ENCODE measurements at places on chromosomes 4 and X. TPM values are rescaled to one million over a fixed set of nuclear protein-coding genes. Genes with fewer than 3 reads are reported as not detected.

- no peak for DNase-seq
Measured at GRCh38 chr4:25131926-25132325, 28.3 kb downstream of the SEPSECS start.

The CTAG2 gene
- not detected for total RNA-seq

- no peak for DNase-seq
Measured at GRCh38 chrX:154661170-154661569, 7.8 kb upstream of the CTAG2 start.

GRCh38 chrX:109643687-109644086 is 18.7 kb upstream of the KCNE5 start:
- DNase-seq: no peak

- DNase-seq: no peak
Measured at GRCh38 chr4:25343671-25344070, 31.1 kb downstream of the ZCCHC4 start.

DNA sequence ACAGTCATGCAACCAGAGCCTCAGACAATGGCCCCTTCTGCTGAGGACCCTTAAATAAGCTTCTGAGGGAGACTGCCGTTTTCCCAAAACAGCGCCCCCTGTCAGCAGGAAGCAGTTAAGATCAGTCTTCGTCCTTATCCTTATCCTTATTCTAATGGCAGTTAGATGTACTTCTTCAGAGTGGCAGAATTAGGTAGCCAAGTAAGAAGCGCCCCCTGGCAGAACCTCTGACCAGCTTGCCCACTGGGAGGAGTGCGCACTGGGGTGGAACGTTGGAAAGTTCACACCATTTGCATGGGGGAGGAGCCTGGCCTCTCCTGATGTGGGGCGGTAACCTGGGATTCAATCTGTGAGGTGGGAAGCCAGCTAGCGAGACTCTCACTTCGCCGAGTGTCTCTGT is 133.6 kb upstream of the QRFPR start:
- DNase-seq: no peak

GRCh38 chr4:73780834-73781233 is 40.5 kb downstream of the CXCL8 start:
- no peak for DNase-seq

DNA sequence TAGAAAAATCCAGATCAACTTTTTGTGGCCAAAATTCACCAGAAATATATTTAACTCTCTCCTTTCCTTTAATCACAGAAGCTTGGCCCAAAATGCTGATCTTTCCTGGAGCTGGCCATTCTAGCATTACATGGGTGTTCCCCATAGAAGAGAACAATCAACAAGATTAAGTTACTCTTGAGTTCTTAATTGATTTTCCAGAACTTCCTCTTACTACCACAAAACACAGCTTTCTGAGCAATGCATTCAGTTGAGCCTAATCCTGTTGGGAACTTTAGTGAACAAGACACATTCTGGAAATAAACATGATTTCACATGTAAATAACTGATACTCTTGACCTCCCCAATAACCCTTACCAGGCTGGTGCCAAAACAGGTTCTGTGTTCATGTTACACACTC is 45.4 kb upstream of the STIM2 start:
- no peak for DNase-seq

- no peak for DNase-seq
Measured at GRCh38 chrX:40323977-40324376, 226.2 kb upstream of the BCOR start.

GRCh38 chr4:173834151-173834550 is 304.1 kb upstream of the HAND2 start:
- no peak for DNase-seq

The IL21 gene
- not detected for total RNA-seq

The ARHGAP6 gene
- 1.7 TPM for total RNA-seq

- no peak for DNase-seq
Measured at GRCh38 chrX:9829308-9830267, 43.4 kb downstream of the SHROOM2 start.

The PARM1 gene
- total RNA-seq: 0.06 TPM

DNA sequence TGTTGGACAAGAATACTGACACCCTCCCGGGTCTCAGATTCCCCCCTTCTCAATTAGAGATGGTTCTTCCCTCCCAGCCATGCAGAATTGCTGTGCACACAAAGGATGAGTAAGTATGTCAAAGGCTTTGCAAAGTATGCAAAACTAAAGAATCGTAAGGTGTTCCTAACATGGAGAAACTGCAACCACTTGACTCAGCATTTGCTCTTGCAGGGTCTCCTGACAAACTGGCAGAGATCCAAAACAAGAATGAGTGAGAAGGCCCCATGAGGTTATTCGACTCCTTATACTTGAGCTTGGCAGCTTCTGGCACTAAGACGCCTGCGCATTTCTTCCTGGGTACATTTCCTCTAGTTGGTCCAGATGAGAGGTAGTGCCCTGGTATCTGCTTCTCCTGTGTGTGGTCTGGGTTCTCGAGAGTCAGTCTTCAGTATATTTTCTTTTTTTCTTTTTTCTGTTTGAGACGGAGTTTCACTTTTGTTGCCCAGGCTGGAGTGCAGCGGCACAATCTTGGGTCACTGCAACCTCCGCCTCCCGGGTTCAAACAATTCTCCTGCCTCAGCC is 8.2 kb downstream of the FAM184B start:
- no peak for DNase-seq

The CFAP47 gene
- total RNA-seq: not detected

DNA sequence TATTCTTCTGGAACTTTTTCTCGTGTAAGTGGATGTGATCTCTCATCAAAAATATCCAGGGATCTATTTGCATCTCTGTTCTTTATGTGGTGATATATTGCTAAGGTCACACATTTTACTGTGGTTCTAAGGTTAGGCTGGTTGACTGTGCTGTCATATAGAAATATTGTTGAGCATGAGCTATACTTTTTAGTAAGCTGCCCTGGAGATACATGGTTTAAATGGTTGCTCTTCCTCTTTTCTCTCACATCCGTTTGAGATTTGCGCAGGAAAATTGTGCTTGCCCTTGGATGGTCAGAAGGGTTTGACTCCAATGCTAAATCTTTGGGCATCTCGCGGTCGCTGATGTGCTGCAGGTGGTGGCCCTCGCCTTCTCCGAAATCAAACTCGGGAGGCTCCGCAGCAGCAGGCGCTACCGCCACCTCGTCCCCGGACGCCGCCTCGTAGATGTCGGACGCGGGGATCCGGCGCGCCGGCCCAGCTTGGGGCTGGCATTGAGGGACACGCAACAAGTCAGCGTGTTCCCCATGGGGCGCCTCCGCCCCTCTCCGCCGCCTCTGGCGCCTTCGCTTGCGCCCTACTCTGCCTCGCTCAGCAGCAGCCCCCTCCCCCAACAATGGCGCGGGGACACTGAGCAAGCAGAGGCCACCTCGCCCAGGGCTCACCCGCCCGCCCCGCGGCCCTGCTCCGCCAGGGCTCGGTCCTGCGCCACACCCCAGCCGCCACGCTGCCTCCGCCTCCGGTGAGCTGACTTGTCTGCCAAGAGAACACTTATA is 154.5 kb downstream of the MSN start:
- no peak for DNase-seq

The ARHGAP36 gene
- total RNA-seq: not detected

- DNase-seq: no peak
Measured at GRCh38 chr4:119032921-119033685, 102.5 kb upstream of the MYOZ2 start.

- DNase-seq: no peak
Measured at GRCh38 chrX:11406109-11406765, 113.0 kb downstream of the AMELX start.

GRCh38 chr4:83558059-83558653 is 22.2 kb downstream of the GPAT3 start:
- DNase-seq: no peak

DNA sequence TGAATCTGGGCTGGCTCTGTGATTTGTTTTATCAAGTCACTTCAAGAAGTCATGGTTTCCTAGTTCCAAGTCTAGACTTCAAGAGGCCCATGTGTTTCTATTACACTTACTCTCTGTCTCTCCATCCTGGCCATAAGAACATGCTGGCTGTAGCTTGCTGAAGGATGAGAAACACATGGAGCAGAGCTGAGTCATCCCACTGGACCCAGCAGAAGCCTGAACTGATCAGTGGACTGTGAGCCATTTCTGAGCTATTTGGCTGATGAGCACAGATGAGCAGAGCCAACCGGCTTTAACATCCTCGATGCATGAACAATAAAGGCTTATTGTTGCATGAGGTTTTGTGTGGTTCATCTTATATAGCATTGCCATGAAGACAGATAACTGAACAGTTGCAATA is 290.6 kb upstream of the BOD1L1 start:
- DNase-seq: no peak

The SCOC gene
- total RNA-seq: 45.7 TPM

GRCh38 chr4:119690871-119691270 is 62.3 kb upstream of the PDE5A start:
- DNase-seq: no peak

DNA sequence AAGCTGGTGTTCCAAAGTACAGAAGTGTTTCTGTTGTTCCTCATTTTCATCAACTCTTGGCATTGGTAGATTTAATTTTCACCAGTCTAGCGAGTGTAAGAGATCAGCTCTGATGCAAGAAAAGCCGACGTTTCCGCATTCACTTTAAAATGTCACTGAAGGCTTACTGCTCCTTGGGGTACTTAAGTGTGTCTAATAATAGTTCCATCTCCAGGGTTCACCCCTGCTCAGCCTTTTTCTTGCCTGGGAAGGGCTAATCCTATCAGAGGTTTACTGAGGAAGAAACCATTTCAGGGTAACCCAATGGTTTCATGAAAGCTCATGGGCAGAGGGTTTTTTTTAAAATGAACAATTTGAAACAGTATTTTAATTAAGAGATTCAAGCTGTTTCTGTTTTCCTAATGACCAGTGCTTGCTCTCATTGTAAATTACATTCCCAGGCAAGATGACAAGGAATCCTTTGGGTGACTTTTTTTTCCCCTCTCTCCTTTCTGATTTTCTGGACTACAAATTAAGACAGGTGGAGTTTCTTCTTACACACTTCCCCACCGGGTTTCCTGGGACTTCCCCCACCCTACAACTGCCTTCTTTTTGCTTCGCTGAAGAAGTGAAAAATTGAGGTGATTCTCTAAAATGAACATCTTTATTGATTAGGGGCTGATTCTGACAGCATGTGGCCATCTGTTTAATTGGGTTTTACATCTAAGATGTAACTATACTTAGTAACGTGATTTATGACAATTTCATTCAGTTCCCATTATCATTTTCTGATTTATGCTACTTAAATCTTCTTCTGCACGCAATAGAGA is 78.7 kb upstream of the CBLL2 start:
- no peak for DNase-seq

The PRKG2 gene
- 0.82 TPM for total RNA-seq

The MAGEA12 gene
- not detected for total RNA-seq

The BMPR1B gene
- total RNA-seq: 0.24 TPM

DNA sequence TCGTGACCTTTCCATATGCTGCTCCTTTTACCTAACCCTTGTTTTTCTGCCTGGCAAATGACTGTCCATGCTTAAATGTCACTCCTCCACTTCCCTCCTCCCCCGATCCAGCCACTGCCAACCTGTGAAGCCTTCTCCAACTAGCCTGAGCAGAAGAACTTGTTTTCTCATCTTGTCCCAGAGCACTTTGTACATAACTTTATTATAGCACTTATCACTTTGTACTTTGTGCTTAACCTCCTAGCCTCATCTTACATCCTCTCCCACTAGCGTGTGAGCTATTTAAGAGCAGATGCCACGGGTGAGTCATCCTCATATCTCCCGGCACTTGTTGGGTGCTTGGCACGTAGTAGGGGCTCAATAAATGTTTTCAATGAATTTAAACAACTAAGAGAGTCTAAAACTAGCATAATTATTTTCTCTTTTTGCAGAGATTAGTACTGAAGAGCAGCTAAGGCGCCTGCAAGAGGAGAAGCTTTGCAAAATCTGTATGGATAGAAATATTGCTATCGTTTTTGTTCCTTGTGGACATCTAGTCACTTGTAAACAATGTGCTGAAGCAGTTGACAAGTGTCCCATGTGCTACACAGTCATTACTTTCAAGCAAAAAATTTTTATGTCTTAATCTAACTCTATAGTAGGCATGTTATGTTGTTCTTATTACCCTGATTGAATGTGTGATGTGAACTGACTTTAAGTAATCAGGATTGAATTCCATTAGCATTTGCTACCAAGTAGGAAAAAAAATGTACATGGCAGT is 46.9 kb downstream of the XIAP start:
- DNase-seq: no peak

The EDNRA gene
- 26.1 TPM for total RNA-seq

DNA sequence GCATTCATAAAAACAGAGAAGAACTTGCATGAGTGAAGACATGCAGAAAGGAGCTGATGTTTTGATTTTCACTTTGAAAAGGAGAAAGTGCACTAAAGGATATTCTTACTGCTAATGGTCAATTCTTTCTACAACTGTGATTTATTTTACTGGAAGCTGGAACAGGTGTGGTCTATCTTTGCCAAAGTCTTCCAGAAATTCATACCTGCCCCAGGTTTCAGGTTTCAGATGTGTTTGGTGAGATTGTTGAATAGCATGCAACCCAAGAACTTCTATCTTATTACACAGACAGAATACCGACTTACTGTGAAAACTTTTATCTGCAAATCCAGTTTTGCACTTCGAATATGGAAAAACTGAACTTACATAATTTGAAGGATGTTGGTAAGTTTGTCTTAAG is 388.3 kb downstream of the PDGFC start:
- DNase-seq: no peak

GRCh38 chr4:182343453-182343852 is 100.3 kb downstream of the TENM3 start:
- DNase-seq: no peak

The TMPRSS11A gene
- total RNA-seq: not detected

DNA sequence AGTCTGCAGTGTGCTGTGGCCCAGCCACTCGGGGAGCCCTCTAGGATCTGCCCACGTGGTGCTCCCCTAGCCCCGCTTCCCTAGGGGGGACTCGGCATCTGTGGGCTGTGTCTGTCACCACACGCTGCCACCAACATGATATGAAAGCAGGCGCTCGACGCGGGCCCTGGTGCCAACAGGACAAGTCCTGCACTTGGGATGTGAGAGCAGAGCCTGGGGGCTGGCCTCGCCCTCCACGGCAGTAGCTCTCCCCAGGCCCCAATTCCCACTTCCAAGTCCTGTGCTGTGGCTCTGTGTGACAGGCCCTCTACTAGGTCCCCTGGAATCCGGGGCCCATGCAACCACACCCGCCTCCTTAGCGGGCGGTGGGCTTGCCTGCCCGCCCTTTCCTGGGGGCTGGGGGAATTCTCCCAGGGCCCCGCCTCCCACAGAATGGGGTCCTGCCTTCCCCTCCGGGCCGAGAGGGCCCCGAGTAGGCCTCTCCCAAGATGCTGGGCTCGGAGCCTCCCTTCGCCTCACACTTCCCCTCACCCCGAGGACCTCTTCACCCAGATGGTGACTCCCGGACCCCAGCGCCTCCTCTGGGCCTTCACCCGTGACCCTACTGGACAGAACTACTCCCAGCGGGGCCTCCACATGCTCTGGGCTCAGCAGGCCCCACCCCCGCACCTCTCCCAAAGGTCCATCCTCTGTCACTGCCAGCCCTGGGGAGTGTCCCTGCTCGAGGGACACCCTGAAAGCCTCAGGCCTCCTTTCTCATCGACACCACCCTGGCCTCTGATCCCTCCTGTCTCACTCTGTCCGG is 11.2 kb downstream of the LRPAP1 start:
- DNase-seq: no peak

The KANTR gene
- total RNA-seq: 8.2 TPM

The CDKL2 gene
- total RNA-seq: 2.1 TPM

GRCh38 chrX:140723121-140723715 is 13.7 kb downstream of the LINC00632 start:
- no peak for DNase-seq

Data from glomerular endothelial cell (primary cell).